ENCODE measurements at places on chromosomes 5 and 9.

GRCh38 chr5:151695464-151695863 is 8.7 kb upstream of the SPARC start:
- DNase-seq = no peak

- DNase-seq = no peak
Measured at GRCh38 chr9:112605963-112606699, 111.8 kb downstream of the INIP start.

DNA sequence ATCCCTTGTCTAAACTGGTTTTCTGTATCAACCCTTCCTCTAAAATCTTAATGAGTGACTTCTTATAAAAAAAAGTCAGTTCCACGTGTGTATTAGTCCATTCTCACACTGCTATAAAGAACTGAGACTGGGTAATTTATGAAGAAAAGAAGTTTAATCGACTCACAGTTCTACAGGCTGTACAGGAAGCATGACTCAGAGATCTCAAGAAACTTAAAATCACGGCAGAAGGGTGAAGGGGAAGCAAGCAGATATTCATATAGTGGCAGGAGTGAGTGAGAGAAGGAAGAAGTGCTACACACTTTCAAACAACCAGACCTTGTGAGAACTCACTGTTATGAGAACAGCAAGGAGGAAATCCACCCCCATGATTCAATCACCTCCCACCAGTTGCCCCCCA is 307.8 kb upstream of the ARRDC3 start:
- DNase-seq = no peak

DNA sequence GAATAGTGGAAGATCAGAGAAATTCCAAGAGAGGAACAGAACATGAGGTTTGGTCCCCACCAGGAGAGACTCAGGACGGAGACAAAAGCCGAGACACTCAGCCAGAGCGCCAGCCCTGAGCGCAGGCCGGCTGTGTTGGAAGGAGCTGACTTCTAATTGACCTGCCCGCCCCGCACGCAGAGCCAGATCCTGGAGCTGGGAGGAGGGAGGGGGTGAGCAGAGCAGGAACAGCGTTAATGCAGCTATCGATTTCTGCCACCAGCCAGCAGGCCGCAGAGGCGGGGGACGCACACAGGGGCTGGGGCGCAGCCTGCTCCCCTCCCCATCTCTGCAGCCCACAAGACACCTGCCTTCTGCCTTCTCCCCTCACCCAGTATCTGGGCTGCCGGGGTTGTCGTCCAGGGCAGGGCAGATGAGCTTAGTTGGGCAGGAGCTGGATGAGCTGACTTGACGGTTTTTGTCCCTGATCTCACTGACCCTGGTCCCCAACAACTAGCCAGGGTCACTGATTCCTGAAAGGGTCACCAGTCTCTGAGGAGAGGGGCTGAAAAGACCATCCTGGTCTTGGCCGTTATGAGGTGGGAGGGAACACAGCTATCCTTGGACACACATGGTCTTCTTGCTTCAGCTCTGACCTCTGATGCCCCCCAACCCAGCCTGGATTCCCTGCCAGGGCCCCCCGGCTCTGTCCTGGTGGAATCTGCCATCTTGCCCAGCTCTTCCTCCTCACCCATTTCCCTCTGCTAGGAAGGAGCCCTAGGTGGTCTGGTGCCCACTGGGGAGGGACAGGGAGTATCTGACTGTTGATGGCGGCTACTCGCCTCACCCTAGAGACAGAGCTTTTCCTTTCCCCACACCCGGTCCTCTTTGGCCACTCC is 29.8 kb downstream of the CXXC5 start:
- peak; percentile 76 for DNase-seq

GRCh38 chr9:5178126-5178805 is 7.2 kb downstream of the INSL6 start:
- DNase-seq = no peak

GRCh38 chr9:107239474-107239873 is 43.6 kb upstream of the RAD23B start:
- DNase-seq = no peak

GRCh38 chr5:154002093-154002492 is 36.6 kb downstream of the FAM114A2 start:
- DNase-seq = no peak

DNA sequence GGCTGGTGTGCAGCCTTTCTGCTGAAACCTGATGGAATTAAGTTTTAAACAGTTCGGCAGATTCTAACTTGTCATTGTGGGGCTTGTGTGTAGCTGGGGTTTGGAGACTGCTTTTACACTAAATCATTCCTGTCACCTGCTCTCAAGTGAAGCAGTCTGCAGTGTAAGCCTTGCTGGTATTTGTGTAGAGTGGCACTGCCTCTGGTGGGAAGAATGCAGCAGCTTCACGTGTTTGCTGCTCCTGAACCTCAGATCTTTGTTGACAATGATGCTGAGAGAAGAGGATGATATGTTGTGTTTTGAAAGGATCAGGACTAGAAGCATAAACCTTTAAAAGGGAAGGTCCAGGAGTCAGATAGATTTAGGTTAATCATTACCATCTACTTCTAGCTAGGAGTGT is 88.1 kb downstream of the KDM4C start:
- no peak for DNase-seq

DNA sequence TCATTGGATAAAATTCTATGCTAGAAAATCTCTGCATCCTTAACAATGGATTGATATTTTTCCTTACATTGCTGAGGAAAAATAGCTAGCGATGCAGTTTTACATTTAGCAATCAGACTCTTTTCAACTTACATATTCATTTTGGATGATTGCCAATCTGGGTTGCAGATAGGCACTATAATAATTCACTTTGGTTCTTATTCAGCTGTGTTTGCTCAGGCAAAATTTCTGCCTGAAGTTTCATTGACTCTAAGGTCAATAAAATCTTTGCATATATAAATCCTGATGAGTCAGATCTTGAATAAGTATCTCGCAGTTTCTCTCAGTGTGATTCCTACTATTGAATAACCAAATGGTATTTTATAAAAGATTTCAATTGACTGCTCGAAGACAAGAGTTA is 1105.8 kb downstream of the CDH18 start:
- no peak for DNase-seq

DNA sequence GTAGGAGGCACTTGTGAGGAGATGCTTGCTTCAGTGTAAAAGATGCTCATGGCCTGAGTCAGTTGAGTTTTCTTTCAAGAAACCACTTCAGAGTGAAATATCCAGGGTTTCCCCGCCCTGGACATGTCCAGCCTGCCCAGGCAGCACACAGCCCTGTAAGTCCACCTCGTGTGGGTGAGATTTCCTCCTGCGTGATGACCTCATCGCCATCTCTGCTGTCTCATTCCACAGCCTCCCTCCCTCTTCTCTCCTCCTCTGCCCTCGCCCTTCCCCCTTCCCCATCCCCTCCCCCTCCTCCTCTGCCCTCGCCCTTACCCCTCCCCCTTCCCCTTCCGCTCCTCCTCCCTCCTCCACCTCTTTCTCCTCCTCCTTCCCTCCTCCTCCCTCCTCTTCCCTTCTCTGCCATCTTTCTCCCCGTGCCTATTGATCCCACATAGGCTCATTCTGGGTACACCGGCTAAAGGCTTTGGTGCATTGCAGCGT is 34.0 kb upstream of the NCS1 start:
- peak; percentile 54 for DNase-seq

- DNase-seq = no peak
Measured at GRCh38 chr9:109213285-109214121, 46.5 kb upstream of the FRRS1L start.

GRCh38 chr9:133759146-133759900 is 21.2 kb upstream of the SARDH start:
- no peak for DNase-seq

DNA sequence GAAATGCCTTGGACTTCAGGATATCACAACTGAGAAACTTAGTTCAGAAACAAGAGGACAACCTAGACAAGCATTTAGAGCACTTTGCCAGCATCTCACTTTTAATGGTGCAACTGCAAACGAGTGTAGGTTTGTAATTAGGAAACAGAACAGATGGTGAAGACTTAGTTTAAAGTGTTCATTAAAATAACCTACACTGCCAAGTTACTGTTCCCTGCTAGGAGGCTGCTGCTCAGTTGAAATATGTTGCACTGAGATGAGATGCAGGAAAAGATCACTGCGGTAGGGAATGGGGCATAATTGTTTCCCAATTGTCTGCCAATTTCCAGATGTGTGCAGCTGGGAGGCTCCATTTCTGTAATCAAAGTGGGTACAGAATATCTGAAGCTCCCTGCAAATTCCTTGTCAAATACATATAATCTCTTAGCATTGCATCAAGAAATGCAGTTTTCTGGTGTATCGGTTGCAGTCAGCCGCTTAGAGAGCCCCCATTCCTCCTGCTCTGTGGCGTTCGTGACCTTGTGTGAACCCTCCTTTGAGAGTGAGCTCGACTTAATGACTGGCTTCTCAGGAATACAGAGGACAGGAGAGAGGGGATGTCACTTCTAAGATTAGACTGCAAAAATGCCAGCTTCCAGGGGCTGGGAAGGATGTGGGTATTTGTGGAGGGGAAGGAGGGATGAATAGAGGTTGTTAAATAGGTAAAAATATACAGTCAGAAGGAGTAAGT is 448.9 kb downstream of the MED10 start:
- DNase-seq = no peak

GRCh38 chr9:93467062-93467416 is 13.7 kb upstream of the FAM120AOS start:
- no peak for DNase-seq

GRCh38 chr5:61617039-61617438 is 285.0 kb downstream of the ZSWIM6 start:
- no peak for DNase-seq

DNA sequence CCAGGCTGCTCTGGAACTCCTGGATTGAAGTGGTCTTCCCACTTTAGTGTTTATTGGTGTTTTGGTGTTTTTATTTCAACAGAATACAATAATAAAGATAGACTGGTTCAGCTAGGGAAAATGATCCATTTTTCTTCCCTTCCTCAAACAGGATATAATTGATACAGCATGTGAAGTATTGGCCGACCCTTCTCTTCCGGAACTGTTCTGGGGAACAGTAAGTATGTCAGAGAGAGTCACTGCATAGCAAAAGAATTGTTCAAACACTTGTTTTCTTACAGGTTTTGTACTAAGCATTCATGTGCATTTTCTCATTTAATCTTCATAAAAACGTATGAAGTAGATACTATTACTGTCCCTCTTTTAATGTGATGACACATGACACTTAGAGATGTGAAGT is 31.6 kb downstream of the NUP188 start:
- DNase-seq = no peak

- DNase-seq = no peak
Measured at GRCh38 chr5:38650946-38651345, 94.5 kb upstream of the LIFR start.

- no peak for DNase-seq
Measured at GRCh38 chr5:95949810-95950209, 11.8 kb downstream of the ELL2 start.

DNA sequence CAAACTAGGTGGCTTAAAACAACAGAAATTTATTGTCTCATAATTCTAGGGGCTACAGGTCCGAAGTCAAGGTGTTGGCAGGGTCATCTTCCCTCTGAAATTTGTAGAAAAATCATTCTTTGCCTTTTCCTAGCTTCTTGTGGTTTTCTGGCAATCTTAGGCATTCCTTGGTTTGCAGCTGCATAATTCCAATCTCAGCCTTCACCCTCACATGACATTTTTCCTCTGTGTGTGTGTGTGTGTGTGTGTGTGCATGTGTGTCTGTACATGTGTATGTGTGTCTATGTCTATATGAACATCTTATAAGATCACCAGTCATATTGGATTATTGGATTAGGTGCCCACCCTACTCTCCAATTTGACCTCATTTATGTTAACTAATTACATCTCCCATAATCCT is 330.6 kb downstream of the CHSY3 start:
- no peak for DNase-seq

- no peak for DNase-seq
Measured at GRCh38 chr5:57727591-57727990, 245.0 kb upstream of the ACTBL2 start.

DNA sequence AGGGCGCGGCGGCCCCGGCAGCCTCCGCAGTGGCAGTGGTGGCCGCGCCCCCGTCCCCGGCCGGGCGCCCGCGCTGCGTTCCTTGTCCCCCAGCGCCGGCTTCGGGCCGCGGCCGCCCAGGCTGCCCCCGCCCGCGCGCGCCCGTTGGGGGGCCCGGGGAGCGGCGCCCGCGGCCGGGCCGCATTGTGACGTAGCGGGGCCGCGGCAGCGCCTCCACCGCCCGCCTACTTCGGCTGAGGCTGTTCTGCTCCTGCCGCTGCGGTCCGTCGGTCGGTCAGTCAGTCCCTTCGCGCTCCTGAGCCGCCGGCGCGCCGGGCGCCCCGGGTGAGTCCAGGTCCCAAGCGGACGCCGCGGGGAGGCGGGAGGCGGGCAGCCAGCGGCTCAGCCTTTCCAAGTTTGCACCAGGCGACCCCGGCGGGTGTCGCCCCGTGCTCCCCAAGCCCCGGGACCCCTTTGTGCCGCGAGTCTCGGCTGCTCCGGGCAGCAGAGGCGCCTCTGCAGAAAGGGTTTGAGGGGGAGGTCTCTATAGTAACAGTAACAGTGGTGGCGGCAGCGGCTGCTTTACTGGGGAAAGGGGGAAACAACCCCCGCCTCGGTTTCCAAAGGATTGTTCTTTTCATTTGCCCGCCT is at the start of gene SNCAIP:
TSS of gene SNCAIP (plus strand) at position 277 of the 630 bp plus-strand sequence. CDS start 78,898 bp downstream, outside the sequence.
- DNase-seq = peak; percentile 80

GRCh38 chr5:138212828-138213160 is 329 bp downstream of the CDC23 start:
- no peak for DNase-seq

- no peak for DNase-seq
Measured at GRCh38 chr9:73050065-73050816, 97.4 kb upstream of the ALDH1A1 start.

GRCh38 chr9:28155067-28155466 is 581.8 kb upstream of the C9orf72 start:
- no peak for DNase-seq

- no peak for DNase-seq
Measured at GRCh38 chr5:151661968-151662732, 24.6 kb downstream of the SPARC start.

DNA sequence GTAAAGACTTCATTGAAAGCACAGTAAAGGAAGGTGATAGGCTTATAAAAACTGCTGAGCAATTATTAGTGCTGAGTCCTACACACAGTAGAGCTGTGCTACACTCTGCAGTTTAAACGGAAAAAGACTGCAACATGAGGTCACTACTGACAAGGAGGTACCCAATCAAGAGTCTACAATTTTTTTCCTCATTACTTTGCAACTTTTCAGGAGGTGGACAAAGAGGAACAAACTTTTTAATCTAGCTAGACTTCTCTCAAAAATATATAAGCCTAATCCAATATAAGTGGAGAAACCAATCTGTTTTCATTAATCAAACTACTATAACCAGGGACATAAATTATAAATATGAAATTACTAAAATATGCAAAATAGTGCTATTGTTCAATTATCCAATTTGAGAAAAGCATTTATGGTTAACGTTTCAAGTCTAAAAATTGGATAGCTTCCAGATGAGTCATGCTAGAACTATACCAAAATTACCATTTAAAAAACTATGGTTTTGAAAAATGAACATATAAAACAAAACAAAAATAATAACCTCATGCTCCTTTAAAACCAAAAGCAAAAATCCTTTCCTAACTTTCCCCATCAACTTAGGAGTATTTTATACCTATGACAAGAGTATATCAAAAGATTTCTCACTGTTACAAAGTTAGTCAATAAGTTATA is 37.7 kb downstream of the FAM13B start:
- no peak for DNase-seq
